ENCODE measurements at places on chromosomes 5 and 9.

GRCh38 chr9:99415606-99416005 is 193.5 kb downstream of the SEC61B start:
- no peak for DNase-seq

- no peak for DNase-seq
These were observed 6.2 kb upstream of the F2R start for GRCh38 chr5:76709762-76710161.

- DNase-seq: no peak
These were observed 12.6 kb downstream of the MGAT1 start for GRCh38 chr5:180790020-180790419.

DNA sequence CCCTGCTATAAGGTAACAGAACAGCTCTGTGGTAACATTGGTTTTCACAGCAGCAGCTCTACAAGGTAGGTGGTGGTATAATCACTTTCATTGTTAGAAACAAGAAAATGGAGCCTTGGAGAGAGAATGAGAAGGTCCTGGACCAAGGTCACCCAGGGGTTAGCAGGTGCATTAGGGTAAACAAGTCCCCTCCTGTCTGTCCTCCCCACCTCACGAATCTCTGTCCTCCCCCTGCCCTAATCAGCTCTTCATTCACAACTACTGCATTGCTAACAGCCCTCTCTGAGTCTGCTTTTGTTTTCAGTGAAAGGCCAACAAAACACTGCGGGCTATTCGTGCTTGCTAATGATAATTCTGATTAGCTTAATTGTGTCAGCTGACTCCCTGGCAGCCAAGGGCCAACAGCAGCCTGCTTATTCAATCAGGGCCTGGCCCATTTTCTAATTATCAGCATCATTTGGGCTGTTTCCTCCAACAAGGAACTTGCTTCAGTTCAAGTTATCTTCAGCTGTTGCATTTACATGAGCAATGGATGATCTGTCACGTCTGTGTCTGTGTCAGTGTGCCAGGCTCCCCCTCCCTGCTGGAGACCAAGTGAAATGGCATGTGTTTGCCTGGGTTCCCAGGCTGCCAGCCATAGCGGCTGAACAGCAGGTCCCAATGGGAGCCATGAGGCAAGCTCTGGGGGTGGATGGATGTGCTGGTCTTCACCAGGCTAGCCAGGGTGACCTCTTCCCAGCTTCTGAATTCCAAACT is 56.7 kb upstream of the EQTN start:
- no peak for DNase-seq

DNA sequence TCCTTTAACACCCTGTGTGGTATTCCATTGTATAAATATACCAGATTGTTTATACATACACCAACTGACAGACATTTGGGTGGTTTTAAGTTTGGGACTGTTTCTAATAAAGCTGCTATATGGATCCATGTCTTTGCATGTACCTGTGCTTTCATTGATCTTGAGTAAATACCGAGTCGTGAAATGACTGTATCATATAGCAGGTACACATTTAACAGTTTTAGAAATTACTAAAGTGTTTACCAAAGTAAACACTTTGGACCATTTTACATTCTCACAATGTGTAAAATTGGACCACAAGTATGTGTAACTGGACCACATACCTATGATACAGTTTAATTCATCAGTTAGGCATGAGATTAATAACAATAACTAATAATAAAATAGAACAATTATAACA is 175.2 kb downstream of the FBXL17 start:
- no peak for DNase-seq

- DNase-seq: no peak
These were observed 147.9 kb upstream of the VCAN start for GRCh38 chr5:83323557-83324180.

DNA sequence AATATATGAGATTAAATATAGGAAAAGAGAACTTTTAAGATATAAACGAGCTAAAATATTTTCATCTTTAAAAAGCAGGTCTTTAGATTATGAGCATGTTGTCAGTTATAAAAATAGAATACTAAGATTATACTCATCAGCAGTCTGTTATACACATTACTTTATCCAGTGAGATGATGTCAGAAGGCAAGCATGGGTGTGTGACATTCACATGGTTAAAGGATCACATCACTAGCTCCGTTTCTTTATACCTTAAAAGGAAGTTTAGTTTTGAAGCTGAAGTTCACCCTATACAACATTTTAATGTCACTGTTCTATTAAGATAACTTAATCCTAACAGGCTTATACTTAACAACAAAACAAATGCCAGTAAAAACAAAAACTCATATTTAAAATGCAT is 59.6 kb downstream of the RICTOR start:
- DNase-seq: no peak

- no peak for DNase-seq
These were observed at the start of gene PANK3 for GRCh38 chr5:168578538-168579487. TSS of gene PANK3 (minus strand) at chr5:168579368. CDS start at chr5:168579283, 85 bp downstream.

DNA sequence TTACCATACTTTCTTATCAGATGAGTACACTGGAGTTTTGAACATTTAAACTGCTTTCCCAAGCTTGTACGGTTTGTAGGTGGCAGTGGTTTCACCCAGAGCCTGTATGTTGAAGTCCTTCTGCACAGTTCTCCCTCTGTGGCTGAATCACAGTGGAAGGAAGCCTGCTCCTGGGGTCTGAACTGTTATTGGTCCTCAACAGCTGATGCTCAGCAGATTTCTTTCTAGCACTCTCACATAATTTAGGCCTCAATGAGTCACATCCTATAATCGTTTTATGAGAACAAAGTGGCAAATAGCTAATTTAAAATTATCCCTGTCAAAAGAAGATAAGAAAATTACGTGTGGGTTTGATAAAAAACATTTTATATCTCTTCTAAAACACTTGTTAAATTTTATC is 229.7 kb downstream of the TLE4 start:
- DNase-seq: no peak

DNA sequence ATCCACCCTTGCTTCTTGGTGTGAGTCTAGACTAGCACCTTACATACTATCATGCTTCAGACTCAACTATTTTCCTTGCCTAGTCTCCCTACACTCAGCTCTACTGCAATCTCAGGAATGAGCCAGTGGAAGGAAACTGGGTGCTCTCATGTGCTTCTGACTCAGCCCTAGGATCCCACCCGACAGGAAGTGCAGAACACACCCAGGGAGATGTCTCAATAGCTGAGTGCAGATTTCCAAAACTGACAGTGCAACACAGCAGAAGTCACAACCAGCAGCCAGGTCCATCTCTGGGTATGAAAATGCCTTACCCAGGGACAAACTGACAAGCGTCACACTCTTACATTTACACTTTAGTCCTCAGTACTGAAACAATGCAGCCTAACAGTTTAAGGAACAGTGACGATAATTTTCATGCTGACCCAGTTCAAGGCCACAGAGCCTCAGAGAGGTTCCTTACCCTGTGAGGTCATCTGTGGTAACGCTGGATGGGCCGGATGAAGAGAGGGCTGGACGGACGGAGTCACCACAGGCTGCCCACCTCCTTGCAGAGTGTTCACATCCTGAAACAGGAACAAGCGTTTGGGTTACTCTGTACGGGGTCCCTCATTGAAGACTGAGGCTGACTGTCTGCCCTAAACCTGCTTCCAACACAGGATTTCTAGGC is 33.0 kb downstream of the FKBP15 start:
- no peak for DNase-seq

GRCh38 chr5:72177538-72177937 is 70.3 kb downstream of the MAP1B start:
- DNase-seq: no peak

DNA sequence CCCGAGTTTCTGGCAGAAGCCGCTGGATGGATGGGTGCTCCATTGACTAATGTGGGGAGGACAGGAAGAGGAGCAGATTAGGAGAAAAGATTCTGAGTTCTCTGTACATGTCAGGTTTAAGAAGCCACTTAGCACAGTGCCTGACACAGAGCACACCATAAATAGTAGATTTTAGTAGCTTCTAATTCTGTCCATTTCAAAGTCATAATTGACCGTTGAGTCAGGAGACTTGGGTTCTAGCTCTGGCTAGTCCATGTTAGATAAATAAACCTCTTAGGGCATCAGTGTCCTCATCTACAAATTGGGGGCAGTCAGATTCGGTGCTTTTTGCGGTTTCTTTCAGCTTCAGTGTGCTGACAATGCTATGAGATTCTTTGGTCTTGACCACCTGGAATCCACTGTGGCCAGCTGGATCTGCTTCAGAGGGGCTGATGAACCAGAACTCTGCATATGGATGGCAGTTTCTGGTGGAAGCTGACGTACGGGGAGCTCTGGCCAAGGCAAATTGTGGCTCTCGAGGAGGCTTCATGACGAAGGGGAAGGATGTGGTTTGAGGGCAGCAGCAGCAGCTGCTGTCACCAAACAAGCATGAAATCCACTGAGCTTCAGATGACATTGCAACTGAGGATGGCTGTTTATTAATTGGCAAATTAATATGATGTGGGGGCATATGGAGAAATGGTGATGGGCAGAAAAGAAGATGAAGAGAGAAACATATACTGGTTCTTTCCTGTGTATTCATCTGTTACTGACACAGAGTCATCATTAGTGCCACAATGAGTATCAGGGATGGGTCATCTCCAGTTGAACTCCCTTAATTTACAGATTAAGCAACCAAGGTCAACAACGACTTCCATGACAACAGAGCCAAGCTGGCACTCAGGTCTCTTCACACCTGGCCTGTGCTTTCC is 134.4 kb downstream of the AOPEP start:
- DNase-seq: no peak

DNA sequence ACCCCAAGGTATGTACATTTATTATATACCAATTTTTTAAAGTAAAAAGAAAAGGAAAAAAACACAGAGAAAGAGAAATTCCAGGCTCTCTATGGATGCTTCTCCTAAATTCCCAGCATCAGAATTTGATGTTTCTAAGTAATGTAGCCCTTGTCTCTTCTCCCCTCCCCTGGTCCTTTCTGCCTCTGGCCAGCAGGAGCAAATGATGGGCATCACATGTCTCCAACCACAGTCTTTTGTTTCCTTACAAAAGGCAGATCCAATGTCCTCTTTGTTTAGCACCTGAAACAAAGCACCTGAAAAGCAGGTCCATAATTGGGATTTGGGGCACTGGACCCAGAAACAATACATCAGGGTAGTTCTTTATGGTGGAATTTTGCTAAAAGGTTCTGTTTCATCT is 50.4 kb upstream of the APC start:
- peak; percentile 28 for DNase-seq

DNA sequence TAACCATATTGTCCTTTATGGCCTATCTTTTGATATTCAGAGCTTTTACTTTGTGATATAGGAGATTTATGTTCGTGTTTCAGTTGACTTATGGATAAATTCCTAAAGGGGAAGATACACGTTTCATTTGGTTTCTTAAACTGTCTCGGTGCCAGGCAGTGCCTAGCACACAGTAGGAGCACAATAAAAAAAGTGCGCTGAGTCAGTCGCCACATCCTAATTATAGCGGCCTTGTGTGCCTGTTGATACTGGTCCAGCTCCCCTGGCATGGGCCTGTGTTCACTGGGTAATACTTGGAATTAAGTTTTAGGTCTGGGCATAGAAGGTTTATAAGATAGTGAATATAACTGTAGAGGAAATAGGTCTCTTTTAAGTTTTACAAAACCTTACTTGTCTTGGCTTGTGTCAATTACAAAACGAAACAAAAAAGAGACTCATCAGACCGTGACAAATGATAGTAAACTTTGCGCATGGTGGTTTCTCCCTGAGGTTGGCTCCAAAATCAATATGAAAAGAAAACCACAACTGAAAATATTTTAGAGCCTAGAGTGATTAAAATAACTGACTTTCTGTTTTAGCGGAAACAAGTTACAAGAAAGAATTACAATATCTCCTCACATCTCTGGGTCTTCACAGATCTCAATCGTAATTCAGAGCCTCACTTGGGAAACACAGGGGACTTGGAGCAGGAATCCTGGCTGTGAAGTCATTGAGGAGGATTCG is 84.8 kb downstream of the MVB12B start:
- no peak for DNase-seq

DNA sequence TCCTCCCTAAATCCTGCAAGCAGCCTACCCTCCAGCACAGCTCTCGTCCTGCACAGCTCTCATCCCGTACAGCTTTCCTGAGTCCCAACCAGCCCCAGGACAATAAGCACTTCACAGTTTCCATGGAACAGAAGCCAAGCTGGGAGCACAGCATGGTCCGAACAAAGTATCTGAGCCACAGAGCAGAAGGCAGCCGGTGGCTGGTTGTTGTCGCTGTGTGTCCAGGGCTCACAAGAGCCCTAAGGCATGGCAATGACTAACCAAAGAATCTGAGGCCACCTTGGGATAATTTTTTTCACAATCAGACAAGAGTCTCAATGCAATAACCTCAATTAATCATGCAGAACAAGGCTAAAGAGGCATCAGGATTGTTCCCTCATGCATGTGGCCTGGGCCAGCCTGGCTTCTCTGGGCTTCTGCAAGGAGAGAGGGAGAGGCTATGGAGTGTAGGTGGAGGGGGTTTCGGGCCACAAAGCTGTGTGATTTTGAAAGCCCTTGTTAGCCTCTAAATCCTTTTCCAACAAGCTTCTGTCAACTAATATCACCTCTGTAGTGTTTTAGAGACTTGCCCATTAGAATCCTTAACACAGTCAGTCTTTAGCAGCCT is 323.4 kb downstream of the PIK3R1 start:
- no peak for DNase-seq

GRCh38 chr5:143938230-143938629 is 126.3 kb downstream of the HMHB1 start:
- no peak for DNase-seq

DNA sequence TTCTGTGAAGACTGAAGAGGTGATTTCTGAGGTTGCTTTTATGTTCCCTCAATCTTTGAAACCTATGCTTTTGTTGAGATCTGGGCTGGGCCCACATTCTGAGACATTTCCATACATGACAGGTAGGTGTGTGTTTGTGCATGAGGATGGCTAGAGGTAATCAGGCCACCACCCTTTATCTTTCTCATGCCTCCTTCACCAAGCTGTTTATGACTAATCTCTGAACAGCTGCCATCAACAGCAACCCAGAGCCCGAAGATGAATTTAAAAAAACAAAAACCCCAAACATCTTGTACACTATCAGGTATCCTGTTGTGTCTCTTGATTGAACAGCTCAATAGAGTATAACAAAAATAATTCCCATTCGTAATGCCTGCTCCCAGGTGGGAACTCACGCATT is 12.6 kb upstream of the C5orf46 start:
- DNase-seq: peak; percentile 22

- DNase-seq: peak; percentile 21
These were observed 12.5 kb upstream of the SLC36A3 start for GRCh38 chr5:151315998-151316597.

DNA sequence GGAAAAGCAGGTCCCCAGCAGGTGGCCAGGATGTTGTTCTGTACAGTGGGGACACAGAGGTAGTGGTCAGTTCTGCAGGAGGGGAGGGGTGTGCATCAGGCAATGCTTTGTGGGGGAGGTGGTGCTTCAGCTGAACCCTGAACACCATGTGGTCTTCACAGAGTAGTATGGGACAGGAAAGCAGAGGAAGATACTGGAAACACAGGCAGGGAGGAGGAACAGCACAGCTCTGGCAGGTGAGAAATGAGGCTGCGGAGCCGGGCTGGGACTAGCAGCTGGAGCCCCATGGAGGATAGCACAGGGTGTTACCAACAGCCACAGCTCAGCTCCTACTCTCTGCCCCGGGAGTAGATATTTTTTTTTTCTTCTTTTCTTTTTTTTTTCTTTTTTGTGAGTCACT is 161.5 kb downstream of the ENTREP1 start:
- no peak for DNase-seq

All from NCI-H1930 (cell line).